Stimulated activated effector memory CD8-positive, alpha-beta T cell treated with anti-CD3 and anti-CD28 coated beads, Interleukin-12 subunit alpha, Interleukin-12 subunit beta, amount 100 ng/mL, for 72 hours (primary cell): ENCODE measurements at places on chromosomes 6 and 20.

DNA sequence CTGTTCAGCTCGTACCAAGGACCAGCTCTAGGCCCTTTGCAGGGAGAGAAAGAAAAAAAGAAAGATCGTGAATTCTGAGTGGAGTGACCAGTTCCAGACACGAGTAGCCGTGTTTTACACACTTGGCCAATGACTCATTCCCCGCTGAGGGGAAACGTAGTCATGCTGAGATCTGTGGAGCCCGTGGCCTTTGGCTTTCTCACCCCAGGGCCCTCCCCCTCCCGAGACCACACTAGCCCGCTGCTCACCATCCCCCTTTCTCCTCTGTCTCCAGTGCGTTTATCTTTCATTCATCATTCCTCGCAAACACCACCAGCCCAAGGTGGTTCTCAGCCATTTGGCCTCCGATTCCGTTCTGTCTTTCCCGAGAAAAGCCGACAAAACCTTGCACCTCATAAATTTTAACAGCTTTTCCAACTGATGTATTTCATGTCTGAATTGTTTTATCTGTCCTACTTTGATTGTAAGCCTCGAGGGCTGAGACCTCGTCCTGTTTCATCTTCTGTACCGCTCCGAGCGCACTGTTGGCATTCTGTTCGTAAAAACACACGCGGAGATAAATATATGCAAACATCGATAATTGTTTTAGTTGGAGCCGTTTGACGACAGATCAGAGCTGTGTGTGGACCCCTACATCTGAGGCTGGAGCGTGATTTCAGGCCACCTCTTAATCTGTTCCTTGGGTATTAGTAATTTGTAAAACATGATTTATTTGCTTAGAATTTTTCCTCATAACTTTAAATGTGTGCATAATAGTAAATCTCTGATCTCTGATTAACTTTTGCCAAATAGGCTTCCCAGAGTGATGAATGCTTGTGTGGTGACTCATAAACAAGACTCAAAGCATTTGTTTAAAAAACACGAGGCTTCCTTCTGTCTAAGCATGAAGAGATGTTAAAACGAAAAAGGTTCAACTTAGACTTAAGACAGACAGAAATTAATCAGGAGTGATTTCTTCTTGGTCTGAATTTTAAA lies 336.6 kb downstream of the CDH4 start:
- DNase-seq = no peak

- DNase-seq = no peak
Measured at GRCh38 chr20:13486694-13487093, 152.0 kb downstream of the TASP1 start.

DNA sequence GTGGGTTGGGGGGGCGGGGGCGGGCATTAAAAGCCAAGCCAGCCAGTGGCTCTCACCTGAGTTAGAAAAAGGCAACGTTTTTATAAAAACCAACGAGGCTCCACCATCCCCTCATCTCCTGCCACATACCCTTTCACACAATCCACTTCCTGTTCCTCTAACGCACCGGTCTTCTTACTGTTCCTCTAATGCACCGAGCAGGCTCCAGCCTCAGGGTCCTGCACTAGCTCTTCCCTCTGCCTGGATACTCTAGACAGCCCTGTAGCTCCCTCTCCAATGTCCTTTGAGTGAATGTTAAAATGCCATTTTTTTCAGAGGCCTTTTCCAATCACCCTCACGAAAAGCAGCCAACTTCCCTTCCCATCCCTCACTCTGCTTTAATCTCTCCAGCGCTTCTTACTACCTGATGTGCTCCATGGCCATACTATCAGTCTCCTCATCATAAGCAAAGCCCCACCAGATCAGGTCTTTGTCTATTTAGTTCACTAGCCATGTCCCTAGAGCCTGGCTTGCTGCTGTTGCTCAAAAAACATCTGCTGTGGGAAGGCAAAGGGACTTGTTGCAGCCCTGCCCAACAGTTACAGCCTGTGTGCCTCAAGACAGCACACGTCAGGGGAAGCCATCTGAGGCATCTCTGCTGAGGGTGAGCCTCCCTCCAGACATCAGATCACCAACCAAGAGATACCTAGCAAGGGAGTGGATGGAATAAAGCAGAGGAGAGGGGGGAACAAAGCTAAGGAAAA lies 3.9 kb downstream of the FKBP1A start:
- DNase-seq = no peak

DNA sequence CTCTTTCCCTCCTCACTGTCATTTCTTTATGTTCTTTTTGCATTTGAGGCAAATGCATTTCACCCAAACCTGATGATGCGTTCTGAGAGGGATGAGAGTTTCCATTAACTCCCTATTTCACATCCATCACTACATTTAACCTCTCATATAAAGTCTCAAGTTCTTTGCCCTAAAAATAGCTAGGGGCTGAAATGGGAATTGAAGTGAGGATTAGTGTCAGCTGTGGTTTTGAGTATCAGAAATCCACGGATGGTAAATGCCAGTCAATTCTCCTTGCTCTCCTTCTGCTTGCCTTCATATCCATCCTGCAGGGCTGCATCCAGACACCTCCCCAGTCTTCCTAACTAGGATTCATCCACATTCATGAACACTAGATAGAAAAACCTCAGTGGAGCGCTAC lies 10.0 kb upstream of the DTNBP1 start:
- DNase-seq = no peak

- no peak for DNase-seq
Measured at GRCh38 chr20:48831718-48832404, 4.1 kb upstream of the PREX1 start.

DNA sequence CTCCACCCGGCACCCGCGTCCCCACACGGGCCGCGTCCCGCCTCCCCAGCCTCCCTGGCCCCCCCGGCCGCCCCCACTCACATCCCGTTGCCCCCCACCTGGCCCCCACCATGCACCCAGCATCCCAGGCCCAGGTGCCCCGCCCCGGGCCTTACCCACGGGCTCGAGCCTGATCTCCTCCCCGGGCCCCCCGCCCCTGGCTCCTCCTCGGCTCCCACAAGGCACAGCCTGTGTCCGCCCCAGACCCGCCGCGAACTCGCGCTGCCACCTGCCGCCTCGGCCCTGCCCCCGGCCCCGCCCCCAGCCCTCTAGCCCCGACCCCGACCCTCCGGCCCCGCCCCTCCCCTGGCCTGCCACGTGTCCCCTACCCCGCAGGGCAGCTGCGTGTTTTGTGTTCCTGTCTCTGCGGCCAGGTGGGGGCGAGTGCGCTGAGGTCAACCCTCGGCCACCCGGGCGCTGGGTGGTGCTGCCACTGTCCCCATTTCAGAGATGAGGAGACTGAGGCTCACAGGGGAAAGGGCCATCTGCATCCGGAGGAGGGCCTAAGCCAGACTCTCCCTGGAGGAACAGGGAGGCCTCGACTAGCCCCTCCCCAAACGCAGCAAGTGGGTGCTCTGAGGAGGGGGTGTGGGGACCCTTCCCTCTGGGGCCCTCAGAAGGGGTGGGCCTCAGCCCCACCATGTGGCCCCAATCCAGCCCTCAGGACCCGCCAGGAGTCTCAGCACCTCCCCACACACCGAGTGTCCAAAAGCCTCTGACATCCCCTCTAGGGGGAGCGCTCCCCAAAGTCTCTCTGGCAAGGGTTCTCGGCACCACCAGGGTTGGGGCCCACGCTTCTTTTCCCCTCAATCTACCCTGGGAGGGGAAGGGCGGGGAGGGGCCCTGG lies 99.8 kb downstream of the TAF4 start:
- no peak for DNase-seq

DNA sequence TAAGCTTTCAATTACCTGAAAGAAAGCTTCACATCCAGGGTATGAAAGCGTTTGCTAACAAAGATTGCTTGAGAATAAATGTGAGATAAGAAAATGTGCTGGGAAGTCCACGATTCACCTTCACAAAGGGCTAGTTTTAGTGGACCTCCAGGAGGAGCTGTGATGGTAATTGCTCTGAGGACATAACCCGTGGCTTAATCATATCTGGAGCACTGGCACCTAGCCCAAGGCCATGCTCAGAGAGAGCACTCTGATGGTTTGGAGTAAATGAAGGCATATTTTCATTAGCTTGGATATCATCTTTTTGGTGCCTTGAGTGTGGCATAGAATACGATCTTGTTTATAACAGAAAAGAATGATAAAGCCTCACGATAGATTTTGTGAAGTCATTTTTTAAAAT lies 46.9 kb upstream of the BACH2 start:
- no peak for DNase-seq

DNA sequence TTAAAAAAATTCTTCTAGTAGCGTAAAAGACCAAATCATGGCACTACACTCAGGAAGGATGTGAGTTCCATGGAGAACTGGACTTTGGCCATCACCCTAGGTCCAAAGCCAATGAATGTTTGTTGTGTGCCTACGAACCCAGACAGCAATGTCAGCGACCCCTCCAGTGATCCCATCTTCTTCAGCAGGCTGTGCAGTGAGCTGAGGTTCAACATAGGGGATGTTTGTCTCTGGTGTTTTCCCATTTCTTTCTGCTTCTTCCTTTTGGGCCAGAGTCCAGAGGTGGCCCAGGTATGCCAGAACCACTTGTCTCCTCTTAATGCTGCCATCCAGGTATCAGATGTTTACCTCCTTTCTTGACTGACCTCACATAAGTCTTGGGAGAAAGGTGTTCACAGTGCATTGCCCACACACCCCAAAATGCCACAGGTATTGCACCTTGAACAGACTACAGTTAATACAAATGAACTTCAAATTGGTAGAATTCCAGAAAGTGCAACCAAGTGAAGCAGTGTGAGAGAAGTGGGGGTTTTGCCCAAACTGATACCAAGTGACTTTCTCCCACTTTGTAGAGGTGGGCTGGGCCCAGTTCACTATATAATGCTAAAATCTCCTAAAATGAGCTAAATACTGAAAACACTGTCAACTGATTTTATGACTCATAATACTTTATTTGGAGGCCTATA lies 14.1 kb downstream of the KIZ start:
- no peak for DNase-seq

DNA sequence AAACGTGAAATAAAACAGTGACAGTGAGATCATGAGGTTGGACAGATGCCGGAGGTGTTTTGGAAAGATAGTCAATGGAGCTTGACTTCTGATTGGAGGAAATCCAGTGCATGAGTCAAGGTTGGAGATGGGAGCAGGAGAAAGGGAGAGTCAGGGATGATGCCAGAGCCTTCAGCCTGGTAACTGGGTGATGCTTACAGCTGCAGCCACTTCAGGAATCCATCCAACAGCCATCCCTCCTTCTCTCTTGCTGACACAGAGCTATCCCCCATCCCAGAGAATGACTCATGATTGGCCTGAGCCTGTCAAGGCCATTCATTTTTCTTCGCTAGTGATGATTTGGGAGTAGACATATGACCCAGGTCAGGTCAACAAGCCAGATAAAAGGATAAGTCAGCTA lies 112.8 kb downstream of the SAMD5 start:
- DNase-seq = no peak

DNA sequence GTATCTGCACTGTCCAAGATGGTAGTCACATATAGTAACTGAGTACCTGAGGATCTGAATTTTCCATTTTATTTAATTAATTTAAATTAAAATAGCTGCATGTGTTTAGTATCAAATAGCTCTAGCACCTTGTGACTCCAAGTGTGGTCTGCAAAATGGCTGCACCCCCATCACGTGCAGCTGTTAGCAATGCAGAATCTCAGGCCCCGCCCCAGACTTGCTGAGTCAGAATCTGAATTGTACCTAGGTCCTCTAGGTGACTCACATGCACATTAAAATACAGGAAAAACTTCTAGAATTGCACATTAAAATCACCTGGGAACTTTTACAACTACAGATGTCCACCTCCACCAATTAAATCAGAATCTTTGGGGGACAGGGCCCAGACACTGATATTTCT lies 19.2 kb upstream of the FAM83C start:
- no peak for DNase-seq

GRCh38 chr6:52136934-52137467 lies 49.2 kb upstream of the IL17A start:
- no peak for DNase-seq

- DNase-seq = no peak
Measured at GRCh38 chr6:47377971-47378370, 68.3 kb upstream of the TNFRSF21 start.
